H1 (cell line): ENCODE measurements at places on chromosomes 1 and 21. TPM values are rescaled to one million over a fixed set of nuclear protein-coding genes. Genes with fewer than 3 reads are reported as not detected.

Gene GABRD
- 1.8 and 1.9 TPM in 2 replicates for total RNA-seq

Gene PM20D1
- not detected in 2 replicates for total RNA-seq

Gene YTHDF2
- total RNA-seq, result 159 and 164 TPM in 2 replicates

Gene LRRC52
- not detected in 2 replicates for total RNA-seq

Gene SELENBP1
- 15.3 and 20.0 TPM in 2 replicates for total RNA-seq

Gene FNDC5
- total RNA-seq, result 0.94 and 2.0 TPM in 2 replicates

Gene NDC1
- 57.0 and 62.9 TPM in 2 replicates for total RNA-seq

Gene LCE1F
- not detected in 2 replicates for total RNA-seq

Gene AADACL4
- 0.40 TPM in 1 of 2 replicates, not detected in the other for total RNA-seq

Gene LCE3D
- total RNA-seq, result not detected in 2 replicates

DNA sequence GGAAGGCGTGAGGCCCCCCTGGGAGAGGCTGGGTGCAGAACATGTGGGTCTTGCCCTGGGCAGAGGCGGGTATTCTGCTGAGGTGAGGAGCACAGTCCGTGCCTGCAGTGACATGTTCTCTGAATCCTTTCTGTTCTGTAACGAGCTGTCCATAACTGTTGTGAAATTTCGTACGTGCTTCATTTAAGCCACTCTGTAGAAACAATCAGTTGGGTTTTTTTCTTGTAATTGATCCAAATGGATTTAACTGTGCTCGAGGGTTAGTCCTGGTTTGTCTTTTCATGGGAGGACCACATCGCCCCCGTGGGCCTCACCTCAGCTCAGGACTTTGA, 45.4 kb upstream of the DIP2A start:
- no peak for DNase-seq

GRCh38 chr1:174839211-174839610, 160.5 kb upstream of the CACYBP start:
- DNase-seq, result no peak

- no peak for DNase-seq
Measured at GRCh38 chr1:218848009-218848408, 325.7 kb upstream of the LYPLAL1 start.

GRCh38 chr1:239944666-239945065, 147.0 kb upstream of the FMN2 start:
- no peak for DNase-seq

DNA sequence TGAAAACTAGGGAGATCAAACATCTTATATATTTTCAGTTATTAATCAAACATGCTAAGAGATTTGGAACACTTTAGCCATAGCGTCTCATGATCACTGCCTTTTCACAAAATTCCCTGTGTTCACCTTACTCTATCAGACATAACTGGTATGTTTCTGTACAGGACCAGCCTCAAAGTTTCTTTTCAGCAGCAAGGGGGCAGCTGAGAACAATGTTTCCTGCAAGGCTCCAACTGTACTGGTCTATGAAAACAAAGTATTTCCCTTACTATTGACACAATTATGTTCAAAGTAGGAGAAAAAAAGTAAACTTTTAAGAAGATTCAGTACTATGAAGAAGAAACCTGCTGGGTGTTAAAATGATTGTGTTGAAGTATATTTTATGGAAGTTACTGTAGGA, 98.5 kb downstream of the ATF6 start:
- no peak for DNase-seq

GRCh38 chr1:232593717-232594502, 36.0 kb downstream of the SIPA1L2 start:
- no peak for DNase-seq

GRCh38 chr1:29454616-29455380, 218.5 kb downstream of the PTPRU start:
- DNase-seq, result no peak

DNA sequence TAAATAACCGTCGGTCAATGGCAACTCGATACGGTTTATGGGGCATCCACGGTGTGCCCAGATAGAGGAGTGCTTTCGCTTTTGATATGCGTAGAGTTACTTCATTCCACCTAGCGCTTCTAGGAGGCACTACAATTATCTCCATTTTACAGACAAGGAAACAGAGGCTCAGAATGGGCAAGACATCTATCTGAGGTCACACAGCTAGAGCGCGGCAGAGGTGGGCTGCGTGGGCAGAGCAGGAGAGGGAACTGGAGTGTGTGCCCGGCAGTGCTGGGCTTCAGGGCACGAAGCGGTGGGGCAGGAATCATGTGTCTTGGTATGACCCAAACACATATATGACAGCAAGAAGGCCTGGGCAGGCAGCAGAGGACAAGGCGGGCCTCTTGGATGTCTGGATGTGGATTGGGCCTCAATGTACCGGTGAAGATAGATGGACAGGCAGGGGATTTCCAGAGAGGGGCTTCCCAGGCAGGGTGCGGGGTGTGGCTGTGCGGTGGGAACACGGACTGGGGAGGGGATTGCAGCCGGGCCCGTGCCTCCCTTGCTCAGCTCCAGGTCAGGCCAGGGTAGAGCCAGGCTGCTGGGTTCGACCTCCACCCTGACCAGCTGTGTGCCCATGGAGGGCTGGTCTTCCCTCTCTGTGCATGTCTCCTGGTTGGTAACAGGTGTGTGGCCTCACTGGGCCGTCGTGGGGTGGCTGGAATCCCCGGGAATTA, 21.2 kb downstream of the TP73 start:
- no peak for DNase-seq

- no peak for DNase-seq
Measured at GRCh38 chr21:15932726-15933125, 202.9 kb downstream of the USP25 start.

DNA sequence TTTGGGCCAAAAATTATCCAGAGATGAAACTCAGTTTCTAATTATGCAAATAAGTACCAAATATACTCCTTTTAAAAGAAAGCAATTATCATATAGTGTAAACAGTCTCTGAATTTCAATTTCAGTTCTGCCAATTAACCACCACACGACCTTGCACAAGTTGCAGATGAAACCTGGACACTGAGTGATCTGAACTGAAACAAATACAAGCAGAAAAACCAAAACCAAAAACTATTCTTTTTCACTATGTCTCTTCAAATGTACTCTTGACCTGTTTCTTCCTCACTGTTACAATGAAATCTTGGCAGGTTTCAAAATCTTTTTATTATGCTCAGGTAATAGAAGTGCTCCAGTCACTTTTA, 79.2 kb downstream of the TYW3 start:
- no peak for DNase-seq

DNA sequence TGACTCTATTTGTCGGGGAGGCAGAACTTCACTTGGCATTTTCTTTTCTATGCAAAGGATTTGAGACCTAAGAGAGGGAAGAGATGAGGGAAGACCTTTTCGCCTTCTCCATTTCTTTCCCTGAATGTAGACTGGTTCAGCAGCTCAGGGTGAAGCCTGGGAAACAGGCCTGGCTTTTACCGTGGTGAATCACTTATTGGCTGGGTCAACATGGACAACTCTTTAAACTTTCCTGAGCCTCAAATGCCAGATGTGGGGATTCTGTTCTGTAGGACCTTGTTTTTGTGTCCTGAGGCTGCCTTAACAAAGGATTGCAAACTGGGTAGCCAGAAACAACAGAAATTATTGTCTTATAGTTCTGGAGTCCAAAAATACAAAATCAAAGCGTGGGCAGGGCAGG, 455.8 kb upstream of the VAMP3 start:
- DNase-seq, result no peak

GRCh38 chr1:206739411-206740076, 31.0 kb upstream of the IL19 start:
- DNase-seq, result no peak

- no peak for DNase-seq
Measured at GRCh38 chr1:40401473-40402201, 28.1 kb downstream of the SMAP2 start.

- no peak for DNase-seq
Measured at GRCh38 chr1:17622823-17623222, 83.3 kb downstream of the ARHGEF10L start.

- no peak for DNase-seq
Measured at GRCh38 chr1:116474921-116475849, 95.6 kb downstream of the CD58 start.

- no peak for DNase-seq
Measured at GRCh38 chr1:161866241-161866640, 100.1 kb downstream of the ATF6 start.

GRCh38 chr1:242318140-242318539, 206.4 kb downstream of the PLD5 start:
- no peak for DNase-seq

DNA sequence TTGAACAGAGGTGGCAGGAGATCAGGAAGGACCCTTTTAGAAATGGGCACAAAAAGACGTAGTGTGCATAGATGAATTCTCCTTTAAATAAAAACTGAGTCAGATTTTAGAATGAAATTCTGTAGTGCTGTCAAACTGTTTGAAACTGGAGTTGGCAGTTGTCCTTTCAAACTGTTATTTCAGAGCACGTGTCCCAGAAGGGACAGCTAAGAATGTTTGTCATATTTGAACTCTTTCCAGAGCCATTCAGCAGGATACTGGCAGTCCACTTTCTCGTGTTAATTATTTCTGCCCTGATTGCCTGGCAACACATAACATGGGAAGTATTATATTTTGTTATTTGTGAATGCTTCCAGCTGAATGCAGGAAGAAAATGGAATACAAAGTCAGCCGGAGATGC, 212.3 kb upstream of the DPYD start:
- DNase-seq, result no peak

- DNase-seq, result no peak
Measured at GRCh38 chr21:35207322-35207721, 158.2 kb upstream of the RUNX1 start.

- DNase-seq, result no peak
Measured at GRCh38 chr1:63753591-63753990, 20.2 kb upstream of the ROR1 start.

- no peak for DNase-seq
Measured at GRCh38 chr1:13664451-13664850, 35.5 kb upstream of the PRDM2 start.

DNA sequence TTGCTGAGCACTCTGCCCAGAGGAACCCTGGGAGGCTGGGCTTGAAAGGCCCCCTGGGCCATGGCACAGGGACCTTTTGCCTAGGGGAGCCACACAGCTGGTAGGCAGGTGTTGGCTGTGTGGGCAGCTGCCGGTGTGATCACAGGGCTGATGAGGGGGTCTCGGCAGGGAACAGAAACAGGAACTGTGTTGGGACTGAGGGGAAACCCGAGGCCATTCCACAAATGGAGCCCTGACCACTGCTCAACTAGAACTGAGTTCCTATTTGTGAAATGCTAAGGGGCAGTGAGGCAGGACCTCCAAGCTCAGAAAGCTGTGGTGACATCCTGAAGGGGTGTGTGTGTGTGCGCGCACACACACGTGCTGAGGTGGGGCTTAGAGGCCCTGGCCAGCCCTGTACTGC, 6.4 kb upstream of the THEM5 start:
- no peak for DNase-seq

GRCh38 chr1:24418898-24419628, 3.5 kb downstream of the NIPAL3 start:
- no peak for DNase-seq
